ENCODE measurements at places on chromosomes 5 and 9.
A peak's percentile ranks its signal among the peaks of the same experiment; 100 is the strongest.

- DNase-seq = no peak
Observed at GRCh38 chr5:141413540-141414069, 818 bp downstream of the PCDHGA10 start.

GRCh38 chr5:106873568-106873967, 797.2 kb downstream of the EFNA5 start:
- no peak for DNase-seq

- peak; percentile 6 for DNase-seq
Observed at GRCh38 chr9:128946571-128947276, 679 bp downstream of the DOLK start.

- no peak for DNase-seq
Observed at GRCh38 chr9:95086564-95086955, 230.9 kb downstream of the FANCC start.

- no peak for DNase-seq
Observed at GRCh38 chr9:10443868-10444204, 169.0 kb downstream of the PTPRD start.

DNA sequence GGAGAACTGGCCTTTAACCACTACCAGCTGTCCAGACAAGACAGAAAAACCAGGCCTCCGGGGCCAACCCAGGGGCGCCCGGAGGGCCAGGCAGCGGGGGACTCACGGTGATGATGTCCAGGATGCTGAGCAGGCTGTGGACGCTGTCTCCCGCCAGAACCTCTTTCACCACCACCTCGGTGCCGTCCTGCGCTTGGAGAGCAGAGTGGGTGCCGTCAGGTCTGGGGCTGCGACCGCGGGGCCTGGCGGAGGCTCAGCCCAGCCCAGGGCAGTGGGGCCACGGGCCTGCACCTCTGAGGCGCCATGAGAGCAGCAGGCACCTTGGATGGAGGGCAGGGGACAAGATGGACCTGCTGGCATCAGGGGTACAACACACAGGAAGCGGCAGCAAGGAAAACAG, 9.7 kb downstream of the PNPLA7 start:
- no peak for DNase-seq

DNA sequence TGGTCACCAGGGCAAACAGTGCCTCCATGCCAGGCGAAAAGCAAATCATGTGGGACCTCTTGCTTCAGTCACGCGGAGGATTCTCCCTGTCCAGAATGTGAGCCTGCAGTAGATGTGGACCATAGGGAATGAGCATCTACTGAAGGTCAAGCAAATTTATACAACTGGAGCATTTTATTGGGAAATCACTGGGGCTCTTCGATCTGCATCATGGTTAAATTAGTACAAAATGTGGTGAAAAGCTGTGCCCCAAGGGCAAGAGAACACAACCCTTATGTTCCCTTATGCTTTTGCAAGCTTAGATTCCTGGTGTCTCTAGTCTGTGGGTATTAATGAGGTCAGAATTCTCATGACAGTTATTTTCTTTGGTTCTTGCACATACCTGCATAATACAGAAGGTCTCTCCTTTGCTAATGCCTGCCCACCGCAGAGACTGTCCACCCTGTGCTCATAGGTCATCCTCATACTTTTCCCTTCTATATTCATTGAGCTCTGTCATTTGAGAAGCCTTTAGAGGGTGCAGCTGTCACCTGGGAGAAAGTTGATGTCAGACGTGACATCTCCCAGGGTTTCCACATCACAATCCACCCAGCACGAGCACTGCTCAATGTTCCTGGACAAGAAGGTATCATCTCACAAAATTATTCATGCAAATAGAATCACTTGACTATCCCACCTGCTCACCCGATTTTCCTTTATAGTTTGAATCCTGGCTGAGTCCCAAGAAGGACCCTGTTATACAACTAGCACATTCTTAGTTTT, 111.7 kb downstream of the NXNL2 start:
- DNase-seq = no peak

GRCh38 chr9:124438091-124438490, 12.2 kb upstream of the ADGRD2 start:
- DNase-seq = no peak

GRCh38 chr9:68785965-68786364, 80.9 kb downstream of the PIP5K1B start:
- no peak for DNase-seq

DNA sequence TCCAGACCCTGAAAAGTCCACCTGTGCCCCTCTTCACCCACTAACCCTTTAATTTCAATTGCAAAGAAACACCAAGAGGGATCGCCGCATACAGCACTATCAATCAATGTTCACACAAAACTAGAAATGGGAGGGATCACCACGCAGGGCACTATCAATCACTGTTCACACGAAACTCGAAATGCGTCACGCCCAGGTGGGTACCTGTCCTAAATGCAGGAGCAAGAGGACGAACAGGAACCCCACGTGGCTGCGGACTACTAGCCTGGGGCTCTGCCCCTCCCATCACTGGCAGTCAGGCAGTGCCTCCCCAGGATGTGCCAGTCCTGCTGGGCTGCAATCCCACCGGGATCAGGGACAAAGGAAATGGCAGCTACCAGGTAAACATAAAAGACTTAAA, 28.2 kb downstream of the RASGEF1C start:
- no peak for DNase-seq

DNA sequence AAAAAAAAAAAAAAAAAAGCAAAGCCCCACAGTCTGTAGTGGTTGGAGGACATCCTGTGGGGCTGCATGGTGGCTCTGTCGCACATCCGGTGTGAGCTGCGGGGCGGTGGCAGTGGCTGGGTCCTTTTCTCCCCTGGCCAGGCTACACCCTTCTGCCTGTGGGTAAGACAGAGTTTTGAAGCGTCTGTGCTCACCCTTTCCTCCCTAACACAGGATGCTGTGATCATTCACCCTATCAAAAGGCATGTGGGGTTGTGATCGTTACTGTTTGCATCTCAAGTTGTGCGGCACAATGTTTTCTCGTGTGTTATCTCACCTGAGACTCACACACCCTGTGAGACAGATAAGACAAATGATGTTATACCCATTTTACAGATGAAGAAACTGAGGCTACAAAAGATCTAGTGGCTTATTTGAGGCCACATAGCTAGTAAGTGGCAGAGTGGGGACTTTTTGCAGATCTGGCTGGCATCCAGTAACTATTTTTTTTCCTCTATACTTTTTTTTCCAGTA, 17.5 kb downstream of the IRF1 start:
- no peak for DNase-seq

GRCh38 chr5:35324679-35325078, 94.4 kb upstream of the PRLR start:
- no peak for DNase-seq

DNA sequence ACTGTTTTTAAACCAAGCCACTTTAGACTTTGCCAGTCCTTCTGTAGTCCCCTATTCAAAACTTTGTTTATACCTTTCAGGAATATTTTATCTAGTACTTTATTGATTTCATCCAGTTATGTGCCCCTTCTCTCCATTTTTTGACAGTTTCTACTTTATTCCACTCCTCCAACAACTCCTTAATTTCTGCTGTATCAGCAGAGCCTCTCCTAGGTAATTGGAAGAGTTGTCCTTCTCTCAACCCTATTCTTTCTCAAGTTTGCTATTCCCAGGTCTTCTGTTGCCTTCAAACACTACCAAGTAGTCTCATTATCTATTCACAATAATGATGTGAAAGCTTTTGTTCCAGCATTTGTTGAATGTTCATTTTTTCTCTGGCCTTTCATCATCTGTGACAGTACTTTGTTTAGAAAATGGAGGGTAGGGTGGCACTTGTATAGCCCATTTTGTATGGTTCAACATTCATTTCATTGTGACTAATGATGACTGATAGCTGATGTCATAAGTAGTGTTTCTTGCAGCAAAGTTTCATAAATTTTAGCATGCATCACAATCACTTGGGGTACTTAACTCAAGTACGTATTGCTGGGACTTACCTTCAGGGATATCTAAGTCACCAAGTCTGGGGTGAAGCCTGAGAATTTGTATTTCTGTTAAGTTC, 204.4 kb upstream of the DMRT1 start:
- no peak for DNase-seq

DNA sequence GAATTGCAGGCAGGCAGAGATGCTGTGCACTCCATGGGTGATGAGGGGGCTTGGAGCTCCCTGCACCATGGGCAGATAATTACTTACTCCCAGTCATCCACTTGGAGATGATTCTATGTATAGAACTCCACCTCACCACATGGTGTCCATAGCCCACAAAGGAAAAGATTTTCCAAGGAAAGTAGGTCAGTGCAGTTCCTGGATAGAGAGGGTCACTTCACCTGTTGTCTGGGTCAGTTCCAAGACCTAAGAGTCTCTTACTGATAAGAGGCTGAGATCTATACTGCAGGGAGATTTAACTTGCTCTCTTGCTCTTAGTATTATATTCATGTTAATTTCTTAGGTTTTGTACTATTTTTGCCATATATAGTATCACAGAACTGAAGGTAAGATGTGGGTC, 113.9 kb upstream of the BRINP1 start:
- no peak for DNase-seq

- DNase-seq = no peak
Observed at GRCh38 chr9:37917801-37918664, 14.1 kb upstream of the SLC25A51 start.

DNA sequence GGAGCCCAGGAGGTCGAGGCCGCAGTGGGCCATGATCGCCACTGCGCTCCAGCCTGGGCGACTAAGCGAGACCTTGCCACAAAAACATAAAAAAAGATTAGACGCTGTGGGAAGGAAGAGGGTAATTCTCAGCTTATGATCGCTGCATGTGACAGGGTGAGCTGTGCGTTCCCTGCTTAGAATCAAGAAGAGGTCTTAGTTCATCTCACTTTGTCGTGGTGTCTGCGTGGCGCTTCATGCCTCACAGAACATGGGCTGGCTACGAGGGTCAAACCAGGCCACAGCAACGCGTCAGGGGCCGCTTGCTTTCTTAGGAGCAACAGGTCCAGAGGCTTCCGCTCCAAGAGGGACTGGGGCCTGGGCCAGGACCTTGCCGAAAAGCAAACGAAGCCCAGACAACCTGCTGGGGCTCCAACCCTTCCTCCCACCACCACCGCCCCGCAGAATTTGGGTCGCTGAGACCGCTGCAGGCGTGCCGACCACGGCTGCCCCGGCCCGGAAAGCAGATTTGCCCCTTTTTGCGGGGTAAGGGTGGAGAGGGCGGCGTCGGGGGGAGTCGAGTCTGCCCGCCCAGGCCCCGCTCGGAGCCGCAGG, 10.0 kb upstream of the GRIN1 start:
- DNase-seq = no peak

GRCh38 chr5:132180134-132180745, 47.4 kb downstream of the P4HA2 start:
- no peak for DNase-seq

- no peak for DNase-seq
Observed at GRCh38 chr5:149363936-149364335, 6.1 kb downstream of the PCYOX1L start.

- no peak for DNase-seq
Observed at GRCh38 chr5:41509399-41510175, 814 bp downstream of the PLCXD3 start.
